ENCODE measurements at places on chromosomes 16 and 17. TPM values are rescaled to one million over a fixed set of nuclear protein-coding genes. Genes with fewer than 3 reads are reported as not detected.

- DNase-seq = no peak
- H3K27ac ChIP-seq = no peak overlapping the region
- no peaks in the 10 kb centered on the region for H3K4me1 ChIP-seq
- no peaks in the 10 kb centered on the region for H3K36me3 ChIP-seq
- no peak overlapping the region for H3K4me3 ChIP-seq
- no peaks in the 10 kb centered on the region for H3K27me3 ChIP-seq
Observed at GRCh38 chr16:17211797-17212196, 259.0 kb downstream of the XYLT1 start.

- peaks cover 19% of the 10 kb centered on the region for H3K27me3 ChIP-seq
- no peak overlapping the region for H3K4me3 ChIP-seq
- no peaks in the 10 kb centered on the region for H3K4me1 ChIP-seq
- H3K36me3 ChIP-seq = no peaks in the 10 kb centered on the region
Observed at GRCh38 chr16:80564394-80564793, 23.6 kb downstream of the DYNLRB2 start.

DNA sequence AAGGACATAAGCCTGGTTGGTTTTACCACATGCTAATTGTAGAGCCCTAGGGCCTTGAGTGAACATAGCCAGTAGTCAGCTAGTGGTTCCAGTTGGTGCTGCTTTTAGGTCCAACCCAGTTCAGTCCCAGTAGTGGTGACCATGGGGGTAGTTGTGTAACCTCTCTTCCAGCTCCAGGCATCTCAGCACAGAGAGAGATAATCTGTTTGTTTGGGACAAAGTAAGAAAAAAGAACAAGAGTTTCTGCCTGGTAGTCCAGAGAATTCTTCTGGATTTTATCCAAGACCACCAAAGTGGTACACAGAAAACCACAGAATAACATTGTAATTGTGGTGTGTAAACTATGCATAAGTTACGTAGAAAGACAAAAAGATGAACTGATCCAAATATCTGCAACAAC lies 5.2 kb upstream of the CCL13 start:
- H3K4me1 ChIP-seq = no peaks in the 10 kb centered on the region
- no peaks in the 10 kb centered on the region for H3K27me3 ChIP-seq
- no peak overlapping the region for H3K27ac ChIP-seq
- no peak overlapping the region for H3K4me3 ChIP-seq

GRCh38 chr16:86062271-86062965 lies 163.5 kb downstream of the IRF8 start:
- peak overlapping the region; percentile 82 for H3K27ac ChIP-seq
- peaks cover 9% of the 10 kb centered on the region for H3K4me1 ChIP-seq
- no peaks in the 10 kb centered on the region for H3K36me3 ChIP-seq

DNA sequence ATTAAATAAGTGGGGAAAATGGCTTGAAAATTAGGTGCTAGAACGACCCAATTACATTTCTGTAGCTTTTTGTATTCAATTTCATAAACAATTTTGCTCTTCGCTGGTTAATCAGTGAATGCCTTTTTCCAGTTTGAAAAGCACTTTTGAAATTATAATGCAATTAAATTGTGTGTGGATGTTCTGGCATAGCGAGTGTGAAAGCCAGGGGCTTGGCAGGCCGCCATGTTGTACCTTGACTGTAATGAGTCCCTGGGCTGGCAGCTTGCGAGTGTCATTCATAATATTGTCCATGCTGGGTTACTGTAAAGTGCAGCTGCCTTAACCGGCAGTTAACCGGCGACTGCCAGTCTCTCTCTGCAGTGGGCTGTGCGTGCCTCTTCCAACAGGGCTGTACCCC lies 177.8 kb downstream of the CCDC182 start:
- no peak for DNase-seq
- no peaks in the 10 kb centered on the region for H3K36me3 ChIP-seq
- no peak overlapping the region for H3K27ac ChIP-seq
- H3K4me3 ChIP-seq = no peak overlapping the region
- H3K27me3 ChIP-seq = no peaks in the 10 kb centered on the region

- H3K36me3 ChIP-seq = peaks cover 32% of the 10 kb centered on the region
- H3K4me1 ChIP-seq = peaks cover 29% of the 10 kb centered on the region
- peak overlapping the region; percentile 34 for H3K4me3 ChIP-seq
Observed at GRCh38 chr17:80891397-80892018, 100.1 kb upstream of the CHMP6 start.

- H3K27me3 ChIP-seq = no peaks in the 10 kb centered on the region
- peak; percentile 10 for DNase-seq
- peaks cover 6% of the 10 kb centered on the region for H3K36me3 ChIP-seq
- H3K4me1 ChIP-seq = peaks cover 62% of the 10 kb centered on the region
- peak overlapping the region; percentile 95 for H3K27ac ChIP-seq
- H3K4me3 ChIP-seq = no peak overlapping the region
Observed at GRCh38 chr16:1531638-1531910, 1.9 kb upstream of the TMEM204 start.

DNA sequence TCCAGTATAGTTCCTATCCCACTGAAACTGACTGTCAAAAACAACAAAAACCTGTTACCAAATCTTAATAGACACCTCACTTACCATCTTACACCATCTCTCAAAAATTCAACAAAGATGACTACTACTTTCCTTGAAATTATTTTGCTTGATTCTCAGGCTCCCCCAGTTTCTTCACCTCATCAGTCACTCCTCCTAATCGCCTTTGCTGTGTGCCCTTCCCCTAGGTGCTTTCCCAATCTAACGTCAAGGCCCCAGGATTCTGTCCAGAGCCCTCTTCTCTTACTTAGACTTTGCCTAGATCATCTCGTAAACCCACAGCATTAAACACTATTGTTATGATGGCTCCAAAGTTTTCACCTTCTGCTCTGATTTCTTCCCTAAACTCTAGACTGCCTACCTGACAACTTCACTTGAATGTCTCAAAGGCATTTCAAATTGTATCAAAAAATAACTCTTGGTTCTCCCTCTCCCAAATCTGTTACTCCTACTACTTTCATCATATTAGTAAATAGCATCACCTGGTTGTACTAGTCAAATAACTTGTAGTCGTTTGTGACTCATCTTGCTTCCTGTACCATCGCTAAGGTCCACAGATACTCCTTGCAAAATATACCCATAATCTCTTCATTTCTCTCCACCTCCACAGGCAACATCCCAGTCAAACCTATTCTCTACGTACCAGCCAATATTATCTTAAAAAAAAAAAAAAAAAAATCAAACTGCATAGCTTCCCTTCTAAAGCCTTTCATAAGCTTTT lies 18.0 kb downstream of the C16orf87 start:
- H3K36me3 ChIP-seq = no peaks in the 10 kb centered on the region
- no peaks in the 10 kb centered on the region for H3K27me3 ChIP-seq
- no peak for DNase-seq

DNA sequence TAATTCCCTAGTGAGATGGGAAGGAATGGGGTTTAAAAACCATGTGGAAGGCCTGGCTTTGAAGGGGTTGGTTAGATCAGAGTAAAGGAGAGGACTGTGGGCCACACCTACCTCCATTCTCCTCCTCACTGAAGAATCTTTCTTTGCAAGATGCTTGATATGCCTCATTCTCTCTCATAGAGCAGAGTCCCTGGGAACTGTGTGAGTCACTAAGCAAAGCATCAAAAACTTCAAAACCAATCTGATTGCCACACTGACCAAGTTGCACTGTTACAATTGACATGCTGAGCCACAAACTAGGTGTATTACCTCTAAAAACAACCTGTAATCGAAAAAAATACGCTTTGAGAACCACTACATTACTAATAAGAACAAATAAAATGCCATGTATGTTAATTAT lies 2.0 kb downstream of the TUBD1 start:
- H3K4me1 ChIP-seq = peaks cover 23% of the 10 kb centered on the region
- H3K27ac ChIP-seq = no peak overlapping the region
- peaks cover 40% of the 10 kb centered on the region for H3K36me3 ChIP-seq
- DNase-seq = no peak
- H3K4me3 ChIP-seq = no peak overlapping the region

- peaks cover 90% of the 10 kb centered on the region for H3K27me3 ChIP-seq
- DNase-seq = no peak
- no peak overlapping the region for H3K27ac ChIP-seq
- no peaks in the 10 kb centered on the region for H3K36me3 ChIP-seq
- H3K4me3 ChIP-seq = no peak overlapping the region
Observed at GRCh38 chr16:3009568-3010390, 2.9 kb upstream of the CLDN9 start.

GRCh38 chr17:71488851-71489250 lies 632.0 kb upstream of the SOX9 start:
- DNase-seq = no peak
- H3K4me1 ChIP-seq = no peaks in the 10 kb centered on the region
- no peaks in the 10 kb centered on the region for H3K27me3 ChIP-seq
- no peaks in the 10 kb centered on the region for H3K36me3 ChIP-seq
- no peak overlapping the region for H3K27ac ChIP-seq
- no peak overlapping the region for H3K4me3 ChIP-seq

DNA sequence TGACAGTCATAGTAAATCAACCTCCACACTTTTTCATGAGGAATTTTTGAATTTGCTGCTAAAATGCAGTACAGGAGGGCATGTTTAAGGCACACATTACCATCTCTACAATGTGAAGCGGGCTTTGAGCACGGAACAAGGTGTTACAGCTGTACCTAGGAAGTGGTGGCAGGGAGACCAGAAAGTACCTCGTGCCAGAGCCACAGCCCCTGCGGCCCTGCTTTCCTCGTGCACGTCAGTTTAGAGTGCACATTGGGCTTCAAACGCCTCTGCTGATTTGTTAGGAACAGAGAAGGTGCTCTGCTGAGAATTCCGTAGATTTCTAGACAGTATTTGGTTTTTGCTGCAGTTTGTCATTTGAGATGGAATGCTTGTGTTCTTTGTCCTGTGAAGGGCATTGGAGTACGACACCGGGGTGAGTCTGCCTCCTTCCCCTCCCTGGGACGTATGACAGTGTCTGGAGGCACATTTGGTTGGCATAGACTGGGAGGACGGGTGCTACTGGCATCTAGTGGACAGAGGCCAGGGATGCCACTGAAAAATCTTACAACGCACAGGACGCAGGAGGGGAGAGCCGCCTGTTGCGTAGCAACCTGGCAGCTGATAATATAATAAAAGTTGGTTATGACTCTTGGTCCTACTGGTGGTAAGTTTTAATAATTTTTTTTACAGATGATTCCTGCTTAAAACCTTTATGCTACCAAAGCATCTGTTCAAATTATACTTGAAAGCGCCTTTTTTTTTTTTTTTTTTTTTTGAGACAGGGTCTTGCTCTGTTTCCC lies 9.1 kb downstream of the FOXK2 start:
- no peaks in the 10 kb centered on the region for H3K36me3 ChIP-seq
- H3K4me1 ChIP-seq = peaks cover 86% of the 10 kb centered on the region
- no peaks in the 10 kb centered on the region for H3K27me3 ChIP-seq
- peak overlapping the region; percentile 82 for H3K27ac ChIP-seq

- peak within 1 kb of the TSS; percentile 95 for H3K4me3 ChIP-seq
- peak within 1 kb of the TSS; percentile 97 for H3K27ac ChIP-seq
- peak; percentile 91 for DNase-seq
Observed at GRCh38 chr16:77807-78443, at the start of gene MPG. MPG (plus strand) TSS chr16:78225; CDS start chr16:78310, 85 bp downstream.

GRCh38 chr16:82995924-82996441 lies 369.2 kb downstream of the CDH13 start:
- DNase-seq = peak; percentile 34
- H3K27me3 ChIP-seq = no peaks in the 10 kb centered on the region
- peak overlapping the region; percentile 52 for H3K27ac ChIP-seq
- H3K36me3 ChIP-seq = no peaks in the 10 kb centered on the region

DNA sequence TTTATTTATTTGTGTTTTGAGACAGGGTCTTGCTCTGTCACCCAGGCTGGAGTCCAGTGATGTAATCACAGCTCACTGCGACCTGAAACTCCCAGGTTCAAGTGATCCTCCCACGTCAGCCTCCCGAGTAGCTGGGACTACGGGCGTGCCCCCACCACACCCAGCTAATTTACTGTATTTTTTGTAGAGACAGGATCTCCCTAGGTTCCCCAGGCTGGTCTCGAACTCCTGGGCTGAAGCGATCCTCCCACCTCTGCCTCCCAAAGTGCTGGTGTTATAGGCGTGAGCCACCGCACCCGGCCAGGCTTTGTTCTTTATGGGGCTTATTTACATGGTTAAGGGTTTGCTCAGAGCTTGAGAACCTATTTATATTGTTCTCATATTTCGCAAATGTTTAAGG lies 5.8 kb upstream of the MEIOB start:
- no peak for DNase-seq
- H3K4me1 ChIP-seq = no peaks in the 10 kb centered on the region
- H3K4me3 ChIP-seq = no peak overlapping the region
- no peaks in the 10 kb centered on the region for H3K36me3 ChIP-seq
- H3K27ac ChIP-seq = no peak overlapping the region
- peaks cover 8% of the 10 kb centered on the region for H3K27me3 ChIP-seq

- H3K4me1 ChIP-seq = no peaks in the 10 kb centered on the region
- no peaks in the 10 kb centered on the region for H3K27me3 ChIP-seq
- peaks cover 2% of the 10 kb centered on the region for H3K36me3 ChIP-seq
- H3K4me3 ChIP-seq = no peak overlapping the region
Observed at GRCh38 chr16:28865722-28866453, 2.2 kb downstream of the SH2B1 start.

The SDK2 gene
- 2.4 TPM for total RNA-seq

The CMTM2 gene
- not detected for total RNA-seq

The DHRS7C gene
- 71.2 TPM for total RNA-seq

The GRIN2A gene
- 3.8 TPM for total RNA-seq

The EPOP gene
- 0.50 TPM for total RNA-seq

The SIAH1 gene
- total RNA-seq = 21.5 TPM

The MT1M gene
- 2.2 TPM for total RNA-seq

The SLC9A5 gene
- 1.9 TPM for total RNA-seq

The ENDOV gene
- 4.2 TPM for total RNA-seq

The LITAFD gene
- total RNA-seq = not detected

The NKD1 gene
- 0.49 TPM for total RNA-seq

The CHP2 gene
- total RNA-seq = not detected

Data from heart left ventricle (tissue), 16 donors.